Activated naive CD8-positive, alpha-beta T cell treated with anti-CD3 and anti-CD28 coated beads for 36 hours (primary cell): ENCODE measurements at places on chromosomes 7 and 10. TPM values are rescaled to one million over a fixed set of nuclear protein-coding genes. Genes with fewer than 3 reads are reported as not detected.

GRCh38 chr7:36707898-36708297 is 16.4 kb downstream of the AOAH start:
- DNase-seq: no peak

- DNase-seq: no peak
Observed at GRCh38 chr7:81674431-81674830, 95.4 kb downstream of the HGF start.

DNA sequence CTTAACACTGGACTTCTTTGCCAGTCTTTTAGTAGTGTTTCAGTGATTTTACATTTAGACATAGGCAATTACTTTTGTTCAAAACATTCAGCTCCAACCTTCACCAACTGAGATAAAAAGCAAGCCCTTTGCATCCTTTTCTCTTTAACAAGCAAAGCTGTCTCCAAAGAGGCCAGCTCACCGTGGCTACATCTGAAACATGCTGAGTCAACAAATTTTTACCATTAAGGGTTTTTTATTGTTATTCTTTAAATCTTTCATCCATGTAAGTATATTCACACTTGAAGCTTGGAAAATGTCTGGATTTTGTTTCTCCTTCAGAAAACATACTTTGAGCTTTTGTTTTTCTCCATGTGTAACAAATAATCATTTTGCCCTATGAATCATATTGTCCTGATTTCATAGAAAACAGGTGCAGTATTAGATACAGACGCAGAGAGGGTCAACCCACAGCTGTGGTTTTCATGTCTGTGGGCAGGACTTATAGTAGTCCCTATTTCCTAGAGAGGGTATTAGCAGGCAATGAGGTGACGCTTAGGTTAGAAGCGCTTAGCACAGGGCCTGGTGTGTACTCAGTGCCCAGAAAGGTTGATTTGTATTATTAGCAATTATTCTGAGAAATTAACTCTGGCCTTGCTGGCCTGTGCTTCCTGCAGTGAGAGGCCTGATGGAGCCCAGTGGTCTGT is 99.5 kb downstream of the MKI67 start:
- DNase-seq: peak; percentile 30

DNA sequence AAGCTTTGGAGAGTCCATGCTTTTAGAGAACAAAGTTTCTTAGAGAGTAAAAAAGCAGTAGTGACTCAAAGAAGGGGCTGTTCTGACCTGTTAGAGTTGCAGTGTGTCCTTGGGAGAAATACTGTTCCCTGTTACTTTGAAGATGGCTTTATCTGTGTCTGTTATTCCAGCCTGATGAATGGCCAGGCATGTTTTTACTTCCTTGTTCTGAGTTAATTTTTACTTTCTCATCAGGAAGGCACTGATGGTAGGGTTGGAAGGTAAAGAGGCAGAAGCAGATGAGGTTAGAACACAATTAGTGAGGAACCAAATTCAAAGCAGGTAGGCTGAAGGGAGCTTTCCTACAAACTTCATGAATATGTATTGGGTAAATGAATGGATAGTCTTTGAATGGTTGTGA is 138.5 kb upstream of the PRKCQ start:
- no peak for DNase-seq

The LOXL4 gene
- not detected for total RNA-seq

The CUBN gene
- total RNA-seq: 0.30 TPM
